ENCODE measurements at places on chromosomes 2 and 18. TPM values are rescaled to one million over a fixed set of nuclear protein-coding genes. Genes with fewer than 3 reads are reported as not detected.

C1QL2 gene
- total RNA-seq = not detected

SIX3 gene
- total RNA-seq = not detected

- no peak for DNase-seq
These were observed 18.7 kb downstream of the CASP8 start for GRCh38 chr2:201279079-201279478.

GRCh38 chr2:131045286-131046027, 47.8 kb downstream of the FAM168B start:
- no peak for DNase-seq

COL3A1 gene
- total RNA-seq = not detected

VWC2L gene
- total RNA-seq = not detected

DNA sequence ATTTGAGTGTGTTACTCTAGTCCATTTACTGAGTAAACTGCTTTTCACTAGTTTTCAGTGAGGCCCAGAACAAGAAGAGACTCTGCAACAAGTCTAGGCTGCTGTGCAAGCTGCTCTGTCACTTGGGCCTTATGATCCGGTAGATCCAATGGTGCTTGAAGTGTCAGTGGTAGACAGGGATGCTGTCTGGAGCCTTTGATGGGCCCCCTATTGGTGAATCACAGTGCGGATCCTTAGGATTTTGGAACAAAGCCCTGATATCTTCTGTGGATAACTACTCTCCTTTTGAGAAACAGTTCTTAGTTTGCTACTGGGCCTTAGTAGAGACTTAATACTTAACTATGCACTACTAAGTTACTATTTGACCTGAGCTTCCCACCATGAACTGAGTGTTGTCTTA, 150.2 kb downstream of the TMEFF2 start:
- DNase-seq = no peak

GRCh38 chr2:164512871-164513270, 108.4 kb downstream of the GRB14 start:
- no peak for DNase-seq

- DNase-seq = no peak
These were observed 506.9 kb upstream of the MYT1L start for GRCh38 chr2:2837746-2838547.

ADAM17 gene
- total RNA-seq = 44.3 TPM

POTEC gene
- total RNA-seq = not detected

DSC1 gene
- not detected for total RNA-seq

RSAD2 gene
- total RNA-seq = 0.09 TPM

DNA sequence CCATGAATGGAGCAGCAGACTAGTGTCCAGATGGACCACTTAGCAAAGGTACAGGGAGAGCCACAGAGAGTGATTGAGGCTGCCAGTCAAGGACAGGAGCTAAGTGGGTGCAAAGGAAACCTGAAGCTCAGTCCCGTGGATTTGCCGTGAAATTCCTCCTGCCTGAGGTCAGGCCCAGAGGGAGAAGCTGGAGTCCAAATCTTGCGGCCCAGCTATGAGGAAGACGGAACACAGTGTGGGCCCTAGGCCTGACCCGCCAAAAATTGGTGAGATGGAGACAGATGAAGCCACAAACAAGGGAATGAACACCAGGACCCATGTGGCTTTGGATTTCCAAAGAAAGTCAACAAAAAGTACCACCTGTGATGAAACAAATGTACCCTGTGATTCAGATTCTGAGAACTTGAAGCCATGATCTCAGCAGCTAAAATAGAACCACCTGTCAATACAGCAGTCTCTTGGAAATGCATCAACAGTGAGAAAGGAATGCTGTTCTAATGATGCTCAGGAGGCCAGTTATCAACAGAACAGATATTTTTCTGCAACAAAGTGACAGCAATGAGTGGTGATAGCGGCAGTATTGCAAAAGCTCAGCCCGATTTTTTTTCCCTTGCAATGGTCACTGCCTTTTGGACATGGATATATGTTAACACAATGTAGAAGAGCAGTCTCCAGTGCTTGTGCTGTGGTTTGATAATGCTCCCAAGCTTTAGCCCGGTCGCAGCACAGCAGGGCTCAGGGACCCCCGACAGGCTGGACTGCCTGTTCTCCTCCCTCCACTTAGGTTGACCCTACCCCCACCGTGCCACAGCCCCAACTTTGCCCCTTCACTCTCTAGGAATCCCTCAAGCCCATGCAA, 10.7 kb downstream of the COL6A3 start:
- DNase-seq = no peak

- DNase-seq = no peak
These were observed 4.9 kb upstream of the KLHL41 start for GRCh38 chr2:169504651-169505050.

- DNase-seq = no peak
These were observed 688 bp downstream of the MAPRE2 start for GRCh38 chr18:35041815-35042387.

- no peak for DNase-seq
These were observed 167.8 kb downstream of the NUP35 start for GRCh38 chr2:183292028-183292427.

- DNase-seq = no peak
These were observed 63.3 kb downstream of the LPIN1 start for GRCh38 chr2:11809586-11810236.

DNA sequence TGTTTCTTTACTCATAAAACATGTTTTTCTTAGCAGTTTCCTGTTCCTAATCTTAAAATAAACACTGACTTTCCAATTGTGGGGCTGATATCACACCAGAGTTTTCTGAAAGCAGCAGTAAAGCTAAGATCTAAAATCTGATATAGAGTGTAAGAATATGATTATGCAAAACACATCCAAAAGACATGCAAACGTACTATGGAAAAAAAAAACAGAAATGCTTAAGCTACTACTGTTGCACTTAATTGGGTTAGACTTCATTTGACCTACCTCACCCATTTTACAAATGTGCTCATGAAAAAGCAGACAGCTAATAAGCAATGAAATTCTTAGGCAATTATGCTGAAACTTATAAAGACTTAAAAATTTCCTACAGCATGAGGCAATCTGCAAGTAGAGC, 10.5 kb downstream of the CYTIP start:
- DNase-seq = no peak

GRCh38 chr2:26735097-26735496, 29.0 kb upstream of the SLC35F6 start:
- DNase-seq = peak; percentile 74

FAM228A gene
- not detected for total RNA-seq

DNA sequence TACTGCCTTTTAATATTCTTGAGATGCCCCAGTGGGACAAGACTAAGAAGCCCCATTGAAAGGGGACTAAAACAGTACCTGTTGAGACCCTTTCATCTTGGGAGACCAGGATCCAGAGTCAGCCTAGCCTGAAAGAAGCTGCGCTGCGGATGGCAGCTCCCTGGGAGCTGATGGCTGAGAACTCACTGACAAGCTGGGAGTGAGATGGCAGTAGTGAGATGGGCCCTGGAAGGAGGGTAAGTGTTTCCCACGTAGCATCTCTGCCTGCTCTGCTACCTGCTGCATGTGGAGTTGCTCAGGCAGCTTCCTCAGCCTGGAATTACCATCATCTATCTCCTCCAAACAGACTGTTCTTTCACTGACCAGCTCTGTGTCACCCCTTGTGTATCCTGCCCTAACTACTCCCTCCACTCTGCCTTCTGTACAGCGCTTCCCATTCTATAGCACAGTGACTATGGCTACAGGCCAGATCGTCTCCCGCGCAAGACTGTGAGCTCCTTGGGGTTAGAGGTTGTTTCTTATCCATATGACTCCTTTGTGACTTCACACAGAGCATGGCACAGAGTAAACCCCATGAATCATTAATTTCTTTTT, 330.4 kb downstream of the NBAS start:
- DNase-seq = no peak

DNA sequence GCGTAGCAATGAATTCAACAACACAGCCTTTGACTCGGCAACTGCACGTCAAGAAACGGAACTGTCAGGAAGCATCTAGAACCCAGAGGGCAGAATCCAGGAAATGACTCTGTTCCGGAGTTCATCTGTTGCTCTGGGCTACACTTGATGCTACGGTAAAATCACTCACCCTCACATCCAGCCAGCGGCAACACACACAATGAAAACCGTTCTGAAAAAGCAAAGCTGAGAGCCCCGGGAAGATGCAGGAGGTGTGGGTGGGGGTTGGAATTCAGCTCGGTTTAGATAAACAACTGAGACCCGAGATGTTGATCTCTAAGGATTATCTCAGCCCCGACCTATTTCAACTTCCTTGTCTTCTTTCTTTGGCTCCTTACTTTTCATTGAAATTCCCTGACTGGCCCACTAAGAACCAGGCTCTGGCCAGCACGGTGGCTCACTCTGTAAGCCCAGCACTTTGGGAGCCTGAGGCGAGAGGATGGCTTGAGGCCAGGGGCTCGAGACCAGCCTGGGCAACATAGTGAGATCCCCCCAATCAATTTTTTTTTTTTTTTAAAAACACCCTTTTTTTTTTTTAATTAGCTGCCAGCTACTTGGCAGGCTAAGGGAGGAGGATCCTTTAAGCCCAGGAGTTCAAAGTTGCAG, 13.3 kb upstream of the RAB17 start:
- DNase-seq = peak; percentile 16

DNA sequence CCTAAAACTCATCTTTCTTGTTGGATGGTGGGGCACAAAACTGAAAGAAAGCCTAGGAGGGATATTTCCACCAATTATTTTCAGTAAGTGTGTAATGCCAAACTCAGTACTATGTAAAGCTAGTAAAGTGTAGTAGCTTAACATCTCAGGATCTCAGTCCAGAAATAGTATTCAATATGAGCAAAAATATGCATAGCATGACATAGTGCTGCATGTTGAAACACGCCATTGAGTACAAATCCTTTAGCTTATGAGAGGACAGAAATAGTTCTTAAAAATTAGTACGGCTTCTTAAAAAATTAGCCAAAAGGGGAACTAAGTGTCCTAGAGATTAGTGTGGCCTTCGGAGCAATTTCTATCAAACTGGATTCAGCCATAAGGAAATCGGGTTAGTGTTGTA, 21.7 kb upstream of the ATL2 start:
- peak; percentile 15 for DNase-seq
